Germinal center (tissue), 1 donor: ENCODE measurements at places on chromosomes 7 and 10.

- DNase-seq: no peak
These were observed 40.8 kb downstream of the DNAJB6 start for GRCh38 chr7:157377436-157378124.

- no peak for DNase-seq
These were observed 1.7 kb upstream of the C10orf105 start for GRCh38 chr10:71721313-71721712.

DNA sequence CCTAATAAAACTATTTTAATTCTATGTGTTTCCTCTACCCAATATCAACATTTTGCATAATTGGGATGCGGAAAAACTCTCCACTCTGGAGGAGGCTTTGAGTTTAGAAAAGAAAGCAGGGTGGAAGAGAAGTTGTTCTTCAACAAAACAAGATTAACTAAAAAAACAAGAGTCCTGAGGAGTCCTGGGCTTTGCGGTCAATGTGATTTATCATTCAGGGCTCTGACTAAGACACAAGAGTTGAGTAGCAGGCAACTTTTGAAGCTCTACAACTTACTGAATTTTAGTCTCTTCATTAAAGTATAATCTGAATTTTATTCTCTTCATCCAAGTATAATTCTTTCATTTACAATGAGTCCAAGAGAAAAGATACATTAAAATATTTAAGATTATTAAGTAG lies 18.3 kb upstream of the TMEM26 start:
- no peak for DNase-seq

DNA sequence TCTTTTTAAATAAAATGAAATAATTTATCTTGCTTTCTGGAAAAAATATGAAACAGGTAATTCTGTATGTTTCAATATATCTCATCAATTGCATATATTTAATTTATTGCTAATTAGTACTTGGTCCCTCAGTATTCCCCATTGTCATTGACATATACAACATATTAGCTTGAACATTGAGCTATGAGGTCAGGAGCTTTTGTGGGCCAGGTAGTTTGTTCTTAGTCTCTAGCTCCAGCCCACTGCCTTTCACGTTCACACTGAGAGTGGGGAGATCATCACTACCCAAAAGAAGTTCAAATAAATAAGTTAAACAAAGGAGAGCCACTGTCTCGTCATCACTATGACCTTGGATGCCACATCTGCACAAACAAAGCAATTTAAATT lies 54.7 kb upstream of the DKK1 start:
- DNase-seq: no peak

GRCh38 chr10:100347568-100348195 lies 649 bp downstream of the SCD start:
- DNase-seq: no peak

GRCh38 chr10:79910836-79911235 lies 38.1 kb downstream of the SFTPD start:
- no peak for DNase-seq

DNA sequence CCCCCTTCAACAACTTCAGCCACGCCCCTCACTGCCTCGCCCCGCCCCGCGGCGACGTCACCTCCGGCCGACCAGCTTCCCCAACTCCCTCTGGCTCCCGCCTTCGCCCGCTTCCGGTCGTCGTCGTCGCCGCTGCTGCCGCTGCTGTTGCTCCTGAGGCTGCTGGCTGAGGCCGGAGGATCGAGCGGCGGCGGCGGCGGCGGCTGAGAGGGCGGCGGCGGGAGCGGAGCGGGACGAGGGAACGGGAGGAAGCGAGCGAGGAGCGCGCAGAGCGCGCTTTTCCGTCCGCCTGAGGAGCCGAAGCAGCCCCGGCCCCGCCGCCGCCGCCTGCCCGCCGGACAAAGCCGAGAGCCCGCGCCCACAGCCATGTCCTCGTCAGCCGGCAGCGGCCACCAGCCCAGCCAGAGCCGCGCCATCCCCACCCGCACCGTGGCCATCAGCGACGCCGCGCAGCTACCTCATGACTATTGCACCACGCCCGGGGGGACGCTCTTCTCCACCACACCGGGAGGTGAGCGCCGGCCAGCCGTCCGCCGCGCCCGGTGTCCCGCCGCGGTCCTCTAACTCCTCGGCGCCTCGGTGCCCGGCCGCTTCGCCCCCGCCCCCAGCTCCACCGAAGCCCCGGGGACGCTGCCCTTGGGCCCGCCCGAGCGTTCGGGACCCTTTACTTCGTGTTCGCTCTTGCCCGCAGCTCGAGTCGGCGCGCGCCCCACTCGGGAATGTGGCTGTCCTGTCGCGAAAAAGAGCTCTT lies at the start of gene EIF4EBP2:
Gene EIF4EBP2 (plus strand): TSS at position 110 of the 751 bp plus-strand sequence. CDS start 257 bp downstream, at position 367.
- DNase-seq: peak; percentile 91

- no peak for DNase-seq
These were observed 17.7 kb downstream of the FGFR2 start for GRCh38 chr10:121580276-121581116.

- no peak for DNase-seq
These were observed 9.1 kb downstream of the CACNB2 start for GRCh38 chr10:18149196-18149800.

GRCh38 chr10:91597197-91597881 lies 35.5 kb downstream of the PPP1R3C start:
- no peak for DNase-seq

- no peak for DNase-seq
These were observed 134.6 kb upstream of the TCF7L2 start for GRCh38 chr10:112815269-112816032.
